Stimulated activated CD8-positive, alpha-beta memory T cell treated with anti-CD3 and anti-CD28 coated beads, Interleukin-4, amount 100 ng/mL, for 1 hour (primary cell): ENCODE measurements at places on chromosomes 7 and 10.

DNA sequence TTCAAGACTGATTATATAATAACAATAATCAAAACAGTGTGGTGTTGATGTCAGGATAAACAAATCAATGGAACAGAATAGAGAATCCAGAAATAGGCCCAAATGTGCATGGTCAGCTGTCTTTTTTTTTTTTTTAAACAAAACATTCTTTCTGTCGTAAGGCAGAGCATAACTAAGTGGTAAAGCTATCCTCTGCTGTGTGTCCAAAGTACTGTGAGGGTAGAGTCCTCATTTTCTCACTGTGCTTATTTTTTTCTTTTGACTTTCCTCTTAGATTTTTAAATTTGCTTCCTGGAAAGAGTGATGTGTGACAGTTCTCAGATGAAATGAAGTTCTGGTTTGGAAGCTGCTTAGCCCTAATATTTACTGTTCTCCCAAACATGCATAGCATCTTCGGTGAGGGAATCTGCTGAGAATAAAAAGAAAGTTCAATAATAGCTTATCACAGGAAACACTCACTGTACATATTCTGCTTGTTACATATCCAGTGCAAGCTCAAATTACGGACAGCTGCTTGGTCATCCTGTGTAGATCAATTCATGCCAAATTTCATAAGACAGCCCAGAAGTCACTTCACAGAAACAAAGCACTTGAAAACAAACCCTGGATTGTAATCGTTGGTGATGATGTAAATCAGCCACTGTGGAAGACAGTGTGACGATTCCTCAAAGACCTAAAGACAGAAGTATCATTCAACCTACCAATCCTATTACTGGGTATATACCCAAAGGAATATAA, 423.9 kb downstream of the NEBL start:
- no peak for DNase-seq

GRCh38 chr10:70889291-70889690, 926 bp upstream of the PCBD1 start:
- DNase-seq, result no peak

GRCh38 chr10:32961895-32962369, 3.9 kb upstream of the ITGB1 start:
- no peak for DNase-seq

GRCh38 chr7:156993021-156993924, 17.2 kb downstream of the MNX1 start:
- no peak for DNase-seq

GRCh38 chr7:107960272-107960671, 42.7 kb downstream of the LAMB1 start:
- no peak for DNase-seq

GRCh38 chr10:48941427-48942075, 1.9 kb upstream of the LRRC18 start:
- no peak for DNase-seq

- no peak for DNase-seq
Measured at GRCh38 chr7:138226001-138226476, 149.8 kb downstream of the AKR1D1 start.

DNA sequence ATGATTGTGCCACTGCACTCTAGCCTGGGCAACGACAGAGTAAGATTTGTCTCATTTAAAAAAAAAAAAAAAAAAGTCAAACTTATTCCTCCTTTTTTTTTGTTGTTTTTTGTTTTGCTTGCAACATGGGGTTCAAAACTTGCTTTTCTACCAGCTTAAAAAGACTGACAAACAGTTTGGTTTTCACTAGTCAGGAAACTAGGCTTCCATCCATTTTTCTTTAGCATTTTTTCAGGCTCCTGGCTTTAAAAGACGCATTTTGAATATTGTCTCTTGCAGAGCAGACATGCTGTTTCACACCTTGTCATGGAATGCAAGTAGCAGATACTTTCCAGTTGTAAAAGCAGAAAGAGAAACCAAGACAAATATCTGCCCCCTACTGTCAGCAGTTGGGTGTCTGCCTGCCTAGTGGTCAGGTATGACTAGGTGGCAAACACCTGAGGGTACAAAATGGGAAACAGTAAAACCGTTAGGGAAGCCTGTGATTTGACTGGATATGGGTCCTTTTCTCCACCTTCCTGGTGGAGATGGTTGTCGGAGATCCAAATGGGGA, 139.9 kb downstream of the CCDC71L start:
- DNase-seq, result no peak

DNA sequence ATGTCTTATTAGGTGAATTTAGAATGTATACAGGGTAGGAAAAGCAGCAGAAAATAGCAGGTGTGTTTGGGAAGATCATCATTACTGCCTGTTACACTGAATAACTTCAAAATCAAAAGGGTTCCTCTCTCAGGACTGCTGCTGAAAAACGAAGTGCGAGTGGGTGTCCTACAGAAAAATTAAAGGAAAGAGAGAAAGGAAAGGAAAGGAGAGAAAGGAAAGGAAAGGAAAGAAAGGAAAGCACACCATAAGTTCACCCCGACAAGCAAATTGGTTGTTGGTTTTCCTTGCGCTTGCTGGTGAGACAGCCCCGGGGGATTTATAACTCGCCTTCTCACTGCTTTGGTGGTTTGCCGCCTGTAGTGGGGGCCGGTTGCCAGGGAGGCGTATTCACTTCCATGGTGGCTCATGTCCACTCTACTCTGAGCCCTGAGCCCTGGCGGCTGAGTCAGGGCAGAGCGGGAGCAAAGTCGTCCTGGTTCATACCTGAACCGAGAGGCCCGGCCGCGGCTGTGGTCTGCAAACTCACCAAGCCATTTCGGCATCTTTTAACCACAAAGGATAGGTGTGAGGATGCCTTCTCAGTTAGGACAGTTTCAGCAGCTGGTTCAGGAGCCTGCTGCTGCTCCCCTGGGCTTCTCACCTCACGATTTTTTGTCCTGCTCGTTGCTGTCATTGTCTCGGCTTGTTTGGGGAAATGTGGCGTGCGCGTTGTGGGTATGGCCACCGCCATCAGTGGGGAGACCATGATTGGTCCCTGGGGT, 26.1 kb downstream of the INPP5A start:
- DNase-seq, result no peak

GRCh38 chr7:105352901-105353668, 35.6 kb downstream of the SRPK2 start:
- no peak for DNase-seq

GRCh38 chr10:71587941-71588573, 131.5 kb downstream of the C10orf105 start:
- DNase-seq, result no peak

DNA sequence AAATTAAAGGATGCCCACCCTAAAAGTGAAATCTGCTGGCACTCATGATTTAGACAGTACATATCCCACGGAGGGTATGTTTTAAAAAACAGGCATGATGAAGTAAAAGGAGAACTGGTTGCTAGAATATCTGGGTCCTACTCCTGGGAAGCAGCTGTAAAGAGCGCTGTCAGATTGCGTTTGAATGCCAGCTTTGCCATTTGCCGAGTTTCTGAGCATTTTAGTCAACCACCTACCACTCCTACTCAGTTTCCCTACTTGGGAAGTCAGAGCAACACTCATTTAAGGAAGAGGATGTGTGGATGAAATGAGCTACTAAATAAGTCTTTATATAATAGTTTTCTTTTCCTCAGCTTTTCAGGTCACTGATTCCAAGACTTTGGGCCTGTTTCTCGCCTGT, 1.1 kb upstream of the UMAD1 start:
- no peak for DNase-seq

- DNase-seq, result no peak
Measured at GRCh38 chr7:117606132-117606531, 126.3 kb downstream of the CFTR start.

GRCh38 chr7:20201380-20201779, 15.8 kb downstream of the MACC1 start:
- no peak for DNase-seq

GRCh38 chr10:62046522-62047227, 145.2 kb downstream of the ARID5B start:
- DNase-seq, result no peak

- DNase-seq, result no peak
Measured at GRCh38 chr10:1033601-1034000, 7.9 kb upstream of the IDI2 start.

GRCh38 chr10:17648243-17649035, 4.5 kb downstream of the STAM start:
- DNase-seq, result peak; percentile 37

- DNase-seq, result no peak
Measured at GRCh38 chr7:132321387-132321786, 254.9 kb downstream of the PLXNA4 start.

- no peak for DNase-seq
Measured at GRCh38 chr10:29849126-29849833, 210.1 kb downstream of the JCAD start.

- no peak for DNase-seq
Measured at GRCh38 chr7:98199131-98199530, 12.1 kb upstream of the BHLHA15 start.

- DNase-seq, result no peak
Measured at GRCh38 chr10:29430101-29430500, 141.2 kb downstream of the LYZL1 start.

DNA sequence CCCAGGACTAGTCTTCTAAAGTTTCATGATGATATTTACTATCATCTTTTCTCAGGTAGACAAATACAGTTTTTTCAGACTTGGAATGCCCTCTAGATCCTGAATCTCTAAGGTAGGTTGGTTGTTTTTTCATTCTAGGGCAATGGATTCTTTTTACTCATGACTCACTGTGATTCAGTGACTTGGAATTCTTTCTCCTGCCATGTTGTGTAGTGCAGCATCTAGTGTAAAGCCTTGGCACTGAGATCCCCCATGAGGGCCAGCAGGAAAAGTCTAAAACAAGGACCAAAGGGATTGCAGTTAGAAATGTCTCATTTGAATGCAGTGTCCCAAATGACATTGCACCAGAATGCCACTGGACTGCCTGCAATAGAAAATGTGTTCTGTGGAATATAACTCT, 430.4 kb downstream of the NEBL start:
- DNase-seq, result no peak

DNA sequence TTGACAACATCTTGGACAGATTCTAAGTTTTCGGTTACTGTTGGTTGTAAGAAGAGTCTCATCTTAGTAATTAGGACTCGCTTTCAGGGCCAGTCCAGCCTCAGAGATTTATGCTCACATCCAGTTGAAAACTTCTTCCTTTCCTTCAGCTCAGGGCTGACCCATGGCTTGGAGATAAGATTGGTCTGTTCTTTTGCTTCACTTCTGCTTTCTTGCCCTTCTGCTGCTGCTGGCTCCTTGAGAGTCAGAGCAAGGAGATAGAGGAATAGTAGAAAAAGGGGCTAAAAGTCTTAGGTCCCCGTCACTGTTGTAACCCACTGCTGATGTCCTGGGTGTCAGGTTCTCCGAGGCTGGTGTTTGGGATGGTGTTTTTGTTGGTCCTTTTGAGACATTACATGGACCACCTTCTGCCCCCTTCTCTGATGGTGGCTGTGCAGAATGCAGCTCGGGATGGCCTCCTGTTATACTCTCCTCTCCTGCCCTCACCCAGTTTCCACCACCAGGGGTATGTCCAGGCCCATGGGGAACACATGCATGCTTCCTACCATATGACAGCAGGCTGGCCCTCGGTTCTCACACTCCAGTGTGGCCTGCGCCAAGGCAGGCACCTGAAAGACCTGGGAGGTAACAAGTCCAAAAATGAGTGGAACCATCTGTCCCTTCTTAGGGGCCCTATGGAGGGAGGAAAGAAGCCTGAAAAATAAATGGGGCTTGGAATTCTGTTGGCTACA, 67.8 kb upstream of the PCBD1 start:
- DNase-seq, result no peak

GRCh38 chr7:155870334-155871180, 58.3 kb upstream of the SHH start:
- DNase-seq, result no peak

DNA sequence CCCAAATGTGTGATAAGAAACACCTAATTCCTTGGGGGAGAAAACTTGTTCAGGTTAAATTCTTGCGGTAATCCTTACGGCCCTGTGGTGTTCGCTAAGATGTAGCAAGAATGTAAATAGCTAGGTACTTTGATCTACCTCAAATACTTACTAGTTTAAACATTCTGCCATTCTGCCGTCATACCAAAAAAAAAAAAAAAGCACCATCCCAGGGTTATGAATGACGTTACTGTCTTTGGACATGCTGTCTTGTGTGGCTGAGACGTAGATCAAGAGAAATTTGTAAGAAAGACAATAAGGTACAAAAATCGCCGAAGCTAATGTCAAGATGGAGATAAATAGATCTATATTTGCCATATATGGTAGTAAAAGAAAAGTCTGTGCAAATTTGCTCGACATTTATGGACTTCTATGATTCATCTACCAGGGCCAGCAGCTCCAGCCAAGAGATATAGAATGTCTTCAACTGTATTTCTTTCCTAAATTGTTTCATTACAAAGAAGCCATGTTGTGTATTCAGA, 195.6 kb downstream of the CUX1 start:
- no peak for DNase-seq

- no peak for DNase-seq
Measured at GRCh38 chr7:69411466-69411865, 186.8 kb upstream of the AUTS2 start.

GRCh38 chr7:159136846-159137245, 7.8 kb downstream of the VIPR2 start:
- no peak for DNase-seq

GRCh38 chr10:102400598-102401341, 5.3 kb downstream of the NFKB2 start:
- no peak for DNase-seq

DNA sequence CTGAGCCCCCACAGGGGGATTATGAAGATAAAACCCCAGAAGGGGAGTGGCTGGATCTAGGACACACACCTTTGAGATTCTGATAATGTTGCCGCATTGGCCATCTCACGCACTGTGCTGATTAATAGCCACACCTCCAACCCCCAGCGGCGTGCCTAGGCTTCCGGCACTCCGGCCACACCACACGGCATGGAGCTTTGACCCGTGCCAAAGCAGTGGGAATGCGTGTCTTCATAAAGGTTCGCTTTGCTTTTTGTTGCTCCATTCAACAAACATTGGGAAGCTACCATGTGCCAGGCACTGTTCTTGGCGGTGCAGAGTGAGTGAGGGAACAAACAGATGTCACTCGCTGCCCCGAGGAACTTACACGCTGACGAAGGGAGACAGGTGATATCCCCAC, 117.6 kb downstream of the TCERG1L start:
- DNase-seq, result no peak

GRCh38 chr10:78714225-78714624, 354.5 kb upstream of the ZMIZ1 start:
- no peak for DNase-seq

- no peak for DNase-seq
Measured at GRCh38 chr7:5630670-5631069, 150.8 kb downstream of the RNF216 start.

DNA sequence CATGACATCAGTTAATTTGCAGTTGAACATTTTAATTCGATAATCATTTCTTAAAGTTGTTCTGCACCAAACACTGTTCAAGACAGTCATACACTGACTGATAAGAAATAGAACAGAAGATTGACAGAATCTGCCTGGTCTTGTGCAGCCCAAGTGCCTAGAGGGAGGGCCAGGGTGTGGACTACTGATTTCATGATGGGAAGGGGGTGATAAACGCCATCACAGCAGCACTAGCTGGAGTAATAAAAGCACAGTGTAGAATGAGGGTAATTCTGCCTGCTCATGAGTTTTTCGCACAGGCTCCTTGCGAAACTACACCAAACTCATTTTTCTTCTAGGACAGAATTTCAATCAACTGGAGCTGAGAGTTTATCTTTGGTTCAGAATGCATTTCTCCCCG, 270.1 kb downstream of the ARL4A start:
- no peak for DNase-seq

GRCh38 chr10:113713640-113713982, 33.9 kb downstream of the CASP7 start:
- DNase-seq, result no peak
